HepG2 (cell line): ENCODE measurements at places on chromosomes 1 and 21. TPM values are rescaled to one million over a fixed set of nuclear protein-coding genes. Genes with fewer than 3 reads are reported as not detected.

GRCh38 chr1:216887032-216887431 is 163.8 kb upstream of the ESRRG start:
- no peak for DNase-seq
- no peaks in the 10 kb centered on the region for H3K36me3 ChIP-seq
- no peak overlapping the region for H3K4me3 ChIP-seq
- H3K27me3 ChIP-seq, result no peaks in the 10 kb centered on the region
- no peak overlapping the region for H3K27ac ChIP-seq

DNA sequence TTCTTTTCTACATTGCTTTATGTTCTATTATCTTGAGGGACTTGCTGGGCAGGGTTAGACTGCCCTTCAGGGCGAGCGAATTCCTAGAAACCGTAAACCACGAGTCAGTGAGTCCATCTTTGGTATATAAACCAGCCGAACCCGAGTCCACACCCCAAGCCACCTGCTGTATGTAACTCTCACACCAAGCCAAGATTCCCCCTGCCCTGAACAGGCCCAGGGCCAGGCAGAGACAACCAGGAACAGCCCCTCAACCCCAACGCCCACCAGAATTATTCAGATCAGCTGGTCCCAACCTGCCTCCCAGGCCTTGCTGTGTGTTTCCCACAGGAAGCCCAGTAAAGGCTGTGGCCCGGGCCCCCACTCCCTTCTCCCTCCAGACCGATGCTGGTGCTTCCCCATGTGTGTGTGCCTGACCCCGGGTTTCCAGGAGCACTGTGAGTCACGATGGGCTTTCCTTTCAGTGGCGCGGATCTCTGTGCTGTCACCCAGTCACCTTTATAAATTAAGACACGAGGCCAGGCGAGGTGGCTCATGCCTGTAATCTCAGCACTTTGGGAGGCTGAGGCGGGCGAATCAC is 17.1 kb downstream of the KIF17 start:
- no peak for DNase-seq
- H3K27me3 ChIP-seq, result peaks cover 20% of the 10 kb centered on the region; the same call in 2 of the 3 replicates
- H3K4me1 ChIP-seq, result peaks cover 45% of the 10 kb centered on the region
- no peaks in the 10 kb centered on the region for H3K36me3 ChIP-seq
- H3K27ac ChIP-seq, result no peak overlapping the region

DNA sequence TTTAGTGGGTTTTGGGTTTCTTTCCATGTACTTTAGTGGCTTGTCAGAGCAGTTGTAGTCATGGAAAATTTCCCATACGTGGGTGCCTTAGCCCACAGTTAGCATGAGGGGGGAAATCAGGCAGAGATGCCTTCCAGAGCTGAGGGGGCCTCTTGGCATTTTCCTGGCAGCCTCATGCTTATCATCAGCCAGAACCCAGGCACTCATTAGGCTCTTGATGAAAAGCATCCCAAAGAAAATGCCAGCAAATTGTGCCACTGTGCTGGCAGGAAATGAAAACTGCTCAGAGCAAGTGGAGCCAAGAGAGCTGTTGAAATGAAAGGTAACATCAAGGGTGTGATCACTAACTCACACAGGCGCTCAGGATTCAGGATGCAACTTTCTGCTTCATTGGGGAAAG is 128.0 kb downstream of the TNNI3K start:
- no peak overlapping the region for H3K27ac ChIP-seq
- no peaks in the 10 kb centered on the region for H3K4me1 ChIP-seq
- no peaks in the 10 kb centered on the region for H3K27me3 ChIP-seq
- no peaks in the 10 kb centered on the region for H3K36me3 ChIP-seq
- H3K4me3 ChIP-seq, result no peak overlapping the region

GRCh38 chr1:154873321-154873950 is 3.4 kb upstream of the KCNN3 start:
- peaks cover 30% of the 10 kb centered on the region for H3K4me1 ChIP-seq
- no peaks in the 10 kb centered on the region for H3K36me3 ChIP-seq
- no peak overlapping the region for H3K27ac ChIP-seq
- DNase-seq, result no peak
- H3K4me3 ChIP-seq, result no peak overlapping the region
- H3K27me3 ChIP-seq, result no peaks in the 10 kb centered on the region; the same call in 1 of the 2 replicates

The QSOX1 gene
- 2.6 and 6.8 TPM in 2 replicates for total RNA-seq

The SFN gene
- 5.6 and 6.8 TPM in 2 replicates for total RNA-seq

The ITGB2 gene
- 1.6 and 4.2 TPM in 2 replicates for total RNA-seq

The C8A gene
- 8.6 and 15.0 TPM in 2 replicates for total RNA-seq
